Brain microvascular endothelial cell (primary cell): ENCODE measurements at places on chromosomes 2 and 18.

GRCh38 chr2:177549171-177549570, 156.6 kb downstream of the AGPS start:
- DNase-seq: no peak

- DNase-seq: no peak
These were observed 179.0 kb downstream of the FAM210A start for GRCh38 chr18:13547347-13547746.

DNA sequence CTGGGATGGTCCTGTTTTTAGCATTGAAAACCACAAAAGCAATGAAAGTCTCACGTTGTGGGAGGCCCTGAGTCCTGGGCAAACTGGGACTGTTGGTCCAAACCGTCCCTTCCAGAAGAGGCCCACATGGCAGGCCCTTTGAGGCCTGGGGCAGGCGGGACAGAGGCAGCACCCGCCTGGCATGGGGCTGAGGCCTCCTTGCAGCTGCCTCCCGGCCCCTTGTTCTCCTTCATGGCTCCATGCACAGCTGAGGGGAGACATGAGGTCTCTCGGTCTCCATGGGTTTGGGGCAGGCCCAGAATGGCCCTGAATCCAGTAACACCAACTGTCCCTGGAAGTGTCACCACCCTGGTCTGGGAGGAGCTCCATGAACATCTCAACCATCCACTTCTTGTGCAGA, 61.9 kb downstream of the RRM2 start:
- DNase-seq: no peak

DNA sequence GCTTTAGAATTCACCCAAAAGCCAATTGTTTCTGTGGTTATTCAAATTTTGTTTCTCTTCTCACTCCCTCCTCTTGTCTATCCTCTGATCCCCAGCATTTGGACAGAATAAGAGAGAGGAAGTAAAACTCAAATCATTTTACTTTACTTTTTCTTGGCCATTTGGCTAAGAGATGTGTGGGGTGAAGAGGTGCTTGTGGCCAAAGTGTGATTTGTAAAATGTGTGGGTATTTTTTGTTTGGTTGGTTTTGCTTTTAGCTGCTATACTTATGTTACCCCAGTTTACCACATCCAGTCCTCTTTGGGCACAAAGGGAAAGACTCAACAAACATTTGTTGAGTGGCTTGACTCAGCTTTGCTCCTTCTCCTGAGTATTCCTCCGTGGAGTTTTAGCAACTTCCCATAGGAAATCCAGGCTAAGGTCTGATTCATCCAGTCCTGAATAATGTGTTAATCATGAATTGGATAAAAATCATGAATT, 109.1 kb upstream of the CYP1B1 start:
- DNase-seq: no peak

DNA sequence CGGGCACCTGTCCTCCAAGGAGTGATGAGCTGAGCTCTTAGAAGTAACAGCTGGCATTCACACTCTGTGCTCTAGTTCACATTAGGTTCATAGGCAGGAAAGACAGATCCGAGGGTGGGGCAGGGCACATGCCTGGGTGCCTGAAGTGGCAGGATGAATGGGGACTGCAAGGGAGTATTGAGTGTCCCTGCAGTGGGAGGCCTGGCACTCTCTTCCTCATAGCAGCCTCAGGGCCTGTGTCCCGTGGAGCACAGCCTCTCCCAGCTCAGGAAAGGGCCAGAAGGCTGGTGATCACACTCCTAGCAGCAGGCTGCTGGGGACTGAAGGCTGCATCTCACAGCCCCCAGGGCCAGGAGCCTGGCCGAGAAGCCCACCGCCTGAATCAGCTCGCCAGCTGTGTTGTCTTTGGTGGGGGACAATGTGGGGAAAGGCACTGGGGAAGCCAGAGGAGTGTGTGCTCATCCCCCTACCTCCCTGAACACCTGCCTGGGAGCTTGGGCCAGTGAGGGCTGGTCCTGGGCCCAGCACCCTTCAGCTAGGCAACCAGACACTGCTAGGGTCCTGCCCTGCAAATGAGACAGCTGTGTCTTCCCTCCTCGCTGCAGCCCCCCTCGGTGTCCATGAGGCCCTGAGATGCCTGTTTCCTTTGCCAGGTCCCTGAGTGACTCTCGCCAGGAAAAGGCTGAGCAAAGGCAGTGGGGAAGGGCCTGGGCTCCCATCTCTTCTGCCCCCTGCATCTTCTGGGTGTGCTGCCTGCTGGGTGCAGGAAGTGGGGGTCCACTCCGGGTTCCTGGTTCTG, 48.2 kb upstream of the HS6ST1 start:
- DNase-seq: no peak
